Sigmoid colon (tissue), 7 donors: ENCODE measurements at places on chromosomes 16 and 17. TPM values are rescaled to one million over a fixed set of nuclear protein-coding genes. Genes with fewer than 3 reads are reported as not detected.

DNA sequence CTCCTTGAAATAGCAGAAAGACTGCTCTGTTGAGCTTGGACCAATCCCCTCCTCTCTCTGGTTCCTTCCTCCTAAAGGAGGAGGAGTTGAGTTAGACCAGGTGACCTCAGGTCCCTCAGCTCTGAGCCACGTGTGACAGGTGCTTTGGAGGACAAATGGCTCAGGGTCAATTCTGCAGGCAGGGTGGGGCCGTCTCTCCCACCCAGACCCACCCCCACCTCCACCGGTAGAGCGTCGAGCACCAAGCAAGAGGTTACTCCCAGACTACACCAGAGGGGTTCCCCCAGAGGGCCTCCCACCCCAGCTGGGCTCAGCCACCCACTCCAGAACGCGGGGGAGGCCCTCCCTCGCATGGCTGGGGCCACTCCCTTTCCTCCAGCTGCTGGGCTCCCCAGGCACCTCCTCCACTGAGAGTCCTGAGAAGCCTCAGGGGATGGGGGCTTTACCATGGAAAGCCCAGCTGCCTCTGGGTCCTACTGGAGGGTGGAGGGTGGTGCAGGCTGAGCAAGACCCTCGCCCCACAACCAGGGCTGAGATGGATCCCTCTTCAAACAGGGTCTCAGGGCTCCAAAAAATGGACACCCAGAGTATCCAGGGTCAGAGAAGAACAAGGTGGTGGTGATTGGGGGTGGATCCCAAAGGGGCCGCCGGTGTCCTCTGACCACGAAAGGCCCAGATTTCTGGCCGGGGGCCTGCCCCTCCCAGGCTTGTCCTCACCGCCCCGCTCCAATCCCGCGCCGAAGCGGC lies 7.6 kb downstream of the MYO1C start:
- peak; percentile 85 for DNase-seq

- peak; percentile 96 for DNase-seq
Measured at GRCh38 chr17:43760254-43760852, 1.8 kb upstream of the SOST start.

DNA sequence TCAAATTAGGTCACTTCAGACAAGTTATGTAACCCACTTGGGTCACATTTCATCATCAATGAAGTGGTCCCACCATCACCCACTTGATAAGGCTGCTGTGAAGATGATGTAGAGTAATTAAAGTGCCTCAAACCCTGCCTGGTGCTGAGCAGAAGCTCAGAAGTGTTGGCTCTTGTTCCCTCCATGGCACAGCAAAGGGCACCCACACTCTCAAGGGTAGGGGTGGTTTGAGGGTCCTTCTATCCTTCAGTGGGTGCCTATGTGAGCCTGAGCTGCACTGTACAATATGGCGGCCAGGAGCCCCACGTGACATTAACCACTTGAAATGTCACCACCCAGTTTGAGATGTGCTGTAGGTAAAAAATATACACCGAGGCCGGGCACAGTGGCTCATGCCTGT lies 71.5 kb downstream of the CYTH1 start:
- no peak for DNase-seq

DNA sequence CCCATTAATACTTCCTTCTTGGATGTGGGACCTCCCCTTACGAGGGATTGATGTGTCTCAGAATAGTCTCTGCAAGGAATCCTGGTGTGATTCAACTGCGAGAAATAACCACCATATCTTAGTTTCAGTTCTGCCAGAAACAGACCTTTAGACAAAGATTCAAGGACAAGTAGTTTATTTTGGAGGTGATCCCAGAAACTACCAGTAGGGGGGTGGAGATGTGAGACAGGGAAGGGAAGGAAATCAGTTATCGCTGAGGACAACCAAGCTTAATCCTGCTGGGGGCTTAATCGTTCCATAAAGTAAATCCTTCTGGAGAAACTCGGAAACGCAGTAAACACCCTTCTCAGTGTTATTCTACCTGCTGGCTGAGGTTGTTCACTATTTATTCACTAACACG lies 5.0 kb upstream of the SDR42E1 start:
- no peak for DNase-seq

The KIF19 gene
- polyA plus RNA-seq = 0.92 TPM

The TSNAXIP1 gene
- 0.92 TPM for polyA plus RNA-seq

The SHCBP1 gene
- 6.8 TPM for polyA plus RNA-seq
